ENCODE measurements at places on chromosomes 4 and X. TPM values are rescaled to one million over a fixed set of nuclear protein-coding genes. Genes with fewer than 3 reads are reported as not detected.
A peak's percentile ranks its signal among the peaks of the same experiment; 100 is the strongest.

DSPP gene
- not detected for total RNA-seq

PDGFRA gene
- 117 TPM for total RNA-seq

GRCh38 chr4:80062527-80062926, 10.5 kb downstream of the ANTXR2 start:
- H3K36me3 ChIP-seq = no peaks in the 10 kb centered on the region
- H3K4me1 ChIP-seq = no peaks in the 10 kb centered on the region
- no peaks in the 10 kb centered on the region for H3K27me3 ChIP-seq
- DNase-seq = no peak

GRCh38 chrX:23855569-23855968, 52.2 kb downstream of the APOO start:
- H3K4me3 ChIP-seq = no peak overlapping the region
- peak; percentile 44 for DNase-seq
- no peaks in the 10 kb centered on the region for H3K4me1 ChIP-seq
- no peaks in the 10 kb centered on the region for H3K27me3 ChIP-seq

- H3K4me3 ChIP-seq = no peak within 1 kb of the TSS
- H3K4me1 ChIP-seq = peaks cover 11% of the 10 kb centered on the region
- peaks cover 99% of the 10 kb centered on the region for H3K27me3 ChIP-seq
Measured at GRCh38 chr4:80196922-80197573, at the start of gene PRDM8. PRDM8 (plus strand) TSS chr4:80197503; CDS start chr4:80200081, 2,578 bp downstream.

GRCh38 chr4:106126062-106126461, 189.9 kb downstream of the TBCK start:
- no peaks in the 10 kb centered on the region for H3K27me3 ChIP-seq
- DNase-seq = no peak
- H3K4me1 ChIP-seq = no peaks in the 10 kb centered on the region
- no peaks in the 10 kb centered on the region for H3K36me3 ChIP-seq

DNA sequence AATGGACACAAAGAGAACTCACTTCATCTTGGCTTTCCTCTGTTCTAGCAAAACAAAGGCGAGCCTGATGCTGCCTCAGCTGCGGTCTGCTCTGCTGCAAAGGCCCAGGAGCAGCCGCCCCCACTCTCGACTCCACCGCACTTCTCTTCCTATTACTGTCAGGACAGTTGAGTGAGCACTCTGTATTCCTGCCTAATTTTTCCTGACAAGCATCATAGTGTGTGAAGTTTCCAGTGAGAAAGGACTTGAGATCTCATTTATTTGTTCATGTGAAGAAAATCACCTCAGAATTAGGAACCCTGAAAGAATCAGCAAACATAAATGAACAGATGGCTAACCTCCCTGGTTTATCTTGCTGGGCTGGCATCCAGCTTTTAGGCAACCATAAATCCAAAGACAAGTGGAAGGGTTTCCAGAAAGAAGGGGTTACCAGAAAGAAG, 15.6 kb downstream of the SCARB2 start:
- H3K4me1 ChIP-seq = peaks cover 71% of the 10 kb centered on the region
- no peak overlapping the region for H3K4me3 ChIP-seq
- peak overlapping the region; percentile 74 for H3K27ac ChIP-seq
- peak; percentile 62 for DNase-seq
- H3K27me3 ChIP-seq = no peaks in the 10 kb centered on the region

DNA sequence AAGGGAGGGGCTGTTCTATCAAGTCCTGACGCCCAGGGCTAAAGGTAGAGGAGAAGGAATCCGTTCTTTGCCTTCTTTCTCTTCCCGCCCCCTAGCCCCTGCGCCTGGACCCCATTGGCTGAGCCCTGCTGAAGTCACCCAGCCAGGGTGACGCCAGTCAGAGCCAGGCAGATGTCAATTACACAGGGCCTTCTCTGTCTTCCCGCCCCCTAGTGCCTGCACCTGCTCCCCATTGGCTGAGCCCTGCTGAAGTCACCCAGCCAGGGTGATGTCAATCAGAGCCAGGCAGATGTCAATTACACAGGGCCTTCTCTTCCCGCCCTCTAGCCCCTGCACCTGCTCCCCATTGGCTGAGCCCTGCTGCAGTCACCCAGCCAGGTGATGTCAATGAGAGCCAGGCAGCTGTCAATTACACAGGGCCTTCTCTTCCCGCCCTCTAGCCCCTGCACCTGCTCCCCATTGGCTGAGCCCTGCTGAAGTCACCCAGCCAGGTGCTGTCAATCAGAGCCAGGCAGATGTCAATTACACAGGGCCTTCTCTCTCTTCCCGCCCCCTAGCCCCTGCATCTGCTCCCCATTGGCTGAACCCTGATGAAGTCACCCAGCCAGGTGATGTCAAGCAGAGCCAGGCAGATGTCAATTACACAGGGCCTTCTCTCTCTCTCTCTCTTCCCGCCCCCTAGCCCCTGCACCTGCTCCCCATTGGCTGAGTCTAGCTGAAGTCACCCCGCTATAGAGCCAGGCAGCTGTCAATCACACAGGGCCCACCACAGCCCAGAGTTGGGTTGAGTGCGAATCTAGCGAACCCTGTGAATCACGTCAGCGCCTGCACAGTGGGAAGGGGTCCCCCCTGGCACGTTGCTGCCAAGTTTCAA, 46.4 kb downstream of the ASMT start:
- no peaks in the 10 kb centered on the region for H3K36me3 ChIP-seq
- H3K4me3 ChIP-seq = no peak overlapping the region
- H3K4me1 ChIP-seq = no peaks in the 10 kb centered on the region
- no peaks in the 10 kb centered on the region for H3K27me3 ChIP-seq
- no peak for DNase-seq

- no peak overlapping the region for H3K4me3 ChIP-seq
- DNase-seq = no peak
- peaks cover 6% of the 10 kb centered on the region for H3K27me3 ChIP-seq
- no peak overlapping the region for H3K27ac ChIP-seq
Measured at GRCh38 chr4:24116107-24116506, 226.3 kb upstream of the PPARGC1A start.

GRCh38 chr4:152709675-152710438, 30.1 kb upstream of the TMEM154 start:
- no peak for DNase-seq
- peak overlapping the region; percentile 84 for H3K27ac ChIP-seq
- no peaks in the 10 kb centered on the region for H3K36me3 ChIP-seq
- no peak overlapping the region for H3K4me3 ChIP-seq
- peaks cover 7% of the 10 kb centered on the region for H3K4me1 ChIP-seq
- H3K27me3 ChIP-seq = no peaks in the 10 kb centered on the region

- H3K27ac ChIP-seq = peak overlapping the region; percentile 56
- H3K36me3 ChIP-seq = no peaks in the 10 kb centered on the region
- no peaks in the 10 kb centered on the region for H3K4me1 ChIP-seq
Measured at GRCh38 chr4:76821641-76822040, 76.3 kb downstream of the SOWAHB start.
